ENCODE measurements at places on chromosomes 1 and 21.

DNA sequence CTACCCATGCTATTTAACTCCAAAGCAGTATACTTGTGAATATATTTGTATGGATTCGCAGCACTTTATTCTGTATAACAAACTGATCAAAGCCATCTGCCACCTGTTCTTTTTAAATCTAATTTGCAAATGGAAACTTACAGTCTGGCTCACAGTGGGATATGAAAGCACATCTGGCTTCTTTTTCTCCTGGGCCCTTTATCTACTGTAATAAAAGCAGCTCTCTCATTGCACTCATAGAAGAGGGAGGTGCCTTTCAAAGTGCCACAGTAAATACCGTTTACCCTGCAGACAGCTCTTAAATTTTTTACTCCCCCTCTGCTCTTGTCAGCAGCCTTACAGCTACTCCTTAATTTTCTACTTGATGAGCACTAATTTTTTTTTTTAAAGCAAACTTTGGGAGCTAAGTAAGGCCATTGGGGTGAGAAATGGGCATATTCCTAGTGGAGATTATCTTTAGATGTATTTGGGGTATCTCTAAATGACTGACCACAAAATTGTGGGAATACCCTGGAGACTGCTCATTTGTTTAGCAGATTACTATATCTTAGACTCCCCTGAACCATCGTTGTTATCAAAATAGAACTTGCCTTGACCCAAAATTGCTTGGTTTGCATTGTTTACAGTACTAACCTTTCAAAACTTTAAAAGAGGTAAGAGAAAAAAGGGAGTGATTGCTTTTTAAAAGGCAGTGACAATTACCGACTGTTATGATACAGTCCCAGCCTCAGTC, 110.1 kb downstream of the VPS13D start:
- DNase-seq = no peak

DNA sequence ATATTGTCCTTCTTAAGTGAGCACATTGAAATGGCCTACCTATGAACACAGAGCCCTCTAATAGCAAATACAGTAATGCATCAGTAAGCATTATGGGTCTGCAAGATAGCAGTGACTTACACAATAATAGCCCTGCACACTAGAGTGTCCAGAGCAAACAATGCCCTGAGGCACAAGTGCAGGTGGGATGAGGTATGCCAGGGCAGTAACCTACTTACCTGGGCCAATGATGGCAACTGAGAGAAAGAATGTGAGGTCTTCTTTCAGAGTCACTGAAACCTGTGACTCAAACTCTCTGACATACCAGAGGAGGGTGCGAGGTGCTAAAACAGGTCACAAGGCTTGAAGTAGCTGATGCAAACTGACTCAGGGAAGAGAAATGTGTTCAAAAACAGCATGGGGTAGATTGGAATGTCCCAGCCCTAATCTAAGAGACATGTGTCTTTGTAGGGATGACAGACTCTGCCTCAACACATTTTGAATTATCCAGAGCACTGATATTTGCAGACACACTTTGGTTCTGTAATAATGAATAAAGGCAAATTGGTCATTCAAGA, 168.5 kb upstream of the RUNX1 start:
- DNase-seq = no peak

- no peak for DNase-seq
Observed at GRCh38 chr21:45379901-45380330, 25.0 kb upstream of the COL18A1 start.

DNA sequence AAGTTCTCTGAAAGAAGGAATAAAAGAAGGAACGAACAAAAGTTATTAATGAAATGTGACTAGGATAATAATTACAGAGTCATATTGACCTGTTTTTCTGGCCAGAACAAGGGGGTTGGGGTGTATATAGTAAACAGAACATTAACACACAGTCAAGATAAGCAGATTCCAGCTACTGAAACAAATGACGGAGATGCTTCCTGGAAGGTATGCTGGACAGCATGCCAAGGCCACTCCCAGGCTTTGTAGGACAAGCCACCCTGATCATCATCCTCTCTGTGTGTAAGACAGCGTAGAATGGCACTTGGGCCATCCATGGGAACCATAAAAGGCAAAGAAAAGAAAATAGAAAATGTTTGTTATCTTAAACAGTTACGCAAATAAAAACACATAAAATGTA, 120.7 kb downstream of the TGFBR3 start:
- no peak for DNase-seq

GRCh38 chr1:22955146-22955545, 17.5 kb downstream of the LACTBL1 start:
- DNase-seq = no peak

DNA sequence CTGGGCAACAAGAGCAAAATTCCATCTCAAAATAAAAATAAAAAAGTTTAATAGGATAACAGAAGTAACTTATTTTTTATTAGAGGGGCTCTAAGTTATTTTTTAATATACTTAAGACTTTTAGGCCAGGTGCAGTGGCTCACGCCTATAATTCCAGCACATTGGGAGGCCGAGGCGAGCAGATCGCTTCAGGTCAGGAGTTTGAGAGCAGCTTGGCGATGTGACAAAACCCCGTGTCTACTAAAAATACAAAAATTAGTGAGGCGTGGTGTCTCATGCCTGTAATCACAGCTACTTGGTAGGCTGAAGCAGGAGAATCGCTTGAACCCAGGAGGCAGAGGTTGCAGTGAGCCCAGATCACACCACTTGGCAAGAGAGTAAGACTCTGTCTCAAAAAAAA, 180.5 kb upstream of the NR5A2 start:
- DNase-seq = no peak

DNA sequence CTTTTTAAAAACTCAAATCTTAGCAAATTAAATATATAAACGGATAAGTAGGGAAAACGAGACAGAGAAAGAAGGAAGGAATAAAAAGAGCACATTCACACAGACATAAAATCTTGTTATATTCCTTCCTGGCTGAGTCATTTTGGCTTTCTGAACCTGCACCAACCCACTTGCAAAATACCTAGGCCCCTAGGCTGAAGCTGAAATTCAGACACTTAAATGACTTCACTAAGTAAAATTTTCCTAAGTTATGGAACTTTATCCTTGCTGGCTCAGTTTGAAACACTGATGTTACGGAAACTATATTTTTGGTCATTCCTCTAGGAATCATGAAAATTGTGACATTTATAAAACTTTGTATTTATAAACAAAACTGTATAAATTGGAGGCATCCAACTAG, 462.8 kb upstream of the NFIA start:
- no peak for DNase-seq

GRCh38 chr21:34544032-34544496, 32.1 kb upstream of the KCNE1 start:
- DNase-seq = peak; percentile 59

DNA sequence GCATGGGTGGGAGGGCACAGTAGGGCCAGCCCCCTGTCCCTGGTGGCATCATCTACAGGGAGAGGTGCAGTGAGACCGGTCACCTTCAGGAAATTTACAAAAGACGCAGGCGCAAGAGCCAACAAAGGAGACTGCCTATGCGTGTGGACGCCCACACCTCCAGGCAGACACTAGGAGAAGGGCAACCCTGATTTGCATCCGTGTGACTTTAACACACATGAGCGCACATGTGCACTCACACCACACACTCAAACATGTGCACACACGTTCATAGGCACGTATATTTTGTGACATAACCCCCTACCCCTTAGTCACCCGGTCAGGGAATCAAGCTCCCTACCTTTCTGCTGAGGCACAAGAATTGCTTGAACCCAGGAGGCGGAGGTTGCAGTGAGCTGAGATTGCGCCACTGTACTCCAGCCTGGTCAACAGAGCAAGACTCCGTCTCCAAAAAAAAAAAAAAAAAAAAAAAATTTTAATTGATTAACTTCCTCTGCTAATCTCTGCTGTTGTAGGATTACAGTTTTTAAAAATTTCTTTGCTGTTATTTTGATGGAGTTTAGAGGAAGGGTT, 84.7 kb upstream of the SLC25A33 start:
- no peak for DNase-seq

DNA sequence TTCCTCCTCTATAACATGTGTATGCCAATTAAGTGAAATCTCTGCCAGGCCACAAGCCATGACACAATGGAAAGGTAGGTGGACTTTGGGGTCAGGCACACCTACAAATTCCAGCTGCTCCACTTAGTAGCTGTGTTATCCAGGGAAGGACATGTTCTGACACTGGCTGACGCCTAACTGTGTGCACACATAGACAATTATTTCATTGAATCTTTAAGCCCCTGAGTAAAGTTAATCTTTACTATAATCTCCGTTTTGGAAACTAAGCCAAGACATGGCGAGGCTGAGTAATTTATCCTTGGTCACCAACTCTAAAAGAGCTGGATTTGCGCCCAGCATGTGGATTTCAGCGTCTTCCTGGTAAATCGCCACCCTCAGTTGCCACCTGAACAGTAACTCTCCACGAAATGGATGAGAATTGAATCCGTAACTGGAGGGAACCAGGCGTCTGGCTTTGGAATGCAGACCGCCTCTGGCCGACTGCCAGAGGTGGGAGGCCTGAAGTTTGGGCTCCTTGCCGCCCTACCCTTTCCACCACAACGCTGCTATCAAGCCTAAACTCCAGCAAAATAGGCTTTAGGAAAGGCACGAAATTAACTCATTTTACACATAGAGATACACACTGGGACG, 888 bp upstream of the SNRPE start:
- no peak for DNase-seq

Data from activated CD8-positive, alpha-beta memory T cell treated with anti-CD3 and anti-CD28 coated beads, Interleukin-2, amount 50 U/mL, for 48 hours (primary cell).